GM18507 (cell line): ENCODE measurements at places on chromosomes 7 and 10.

DNA sequence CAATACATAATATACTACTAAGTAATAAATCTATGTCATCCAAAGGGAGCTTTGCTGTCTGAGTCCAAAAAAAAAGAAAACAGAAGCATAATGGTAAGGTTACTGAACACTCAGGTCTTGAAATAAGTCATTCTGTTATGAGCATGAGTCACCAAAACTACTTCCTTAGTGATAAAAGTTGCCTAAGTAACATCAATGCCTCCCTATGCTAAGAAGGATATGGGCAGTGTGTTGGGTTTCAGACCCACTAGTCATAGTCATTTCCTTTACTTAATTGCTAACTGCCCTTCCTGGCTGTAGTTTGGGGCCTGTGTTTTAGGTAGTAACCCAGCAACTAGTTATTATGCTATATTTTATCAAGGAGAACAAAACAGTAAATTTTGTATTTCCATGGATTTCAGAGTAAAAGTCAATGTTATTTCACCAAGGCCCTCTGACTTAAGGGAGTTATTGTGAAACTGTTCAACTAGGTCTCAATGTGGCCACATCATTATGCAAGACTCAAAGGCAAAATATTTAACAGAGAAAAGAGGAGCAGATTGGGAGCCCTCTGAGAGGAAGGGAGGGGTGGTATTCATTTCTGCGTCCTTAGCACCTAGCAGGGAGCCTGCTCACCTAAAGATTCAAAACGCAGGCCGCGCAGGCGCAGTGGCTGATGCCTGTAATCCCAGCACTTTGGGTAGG is 11.7 kb upstream of the VIM start:
- no peak for DNase-seq

DNA sequence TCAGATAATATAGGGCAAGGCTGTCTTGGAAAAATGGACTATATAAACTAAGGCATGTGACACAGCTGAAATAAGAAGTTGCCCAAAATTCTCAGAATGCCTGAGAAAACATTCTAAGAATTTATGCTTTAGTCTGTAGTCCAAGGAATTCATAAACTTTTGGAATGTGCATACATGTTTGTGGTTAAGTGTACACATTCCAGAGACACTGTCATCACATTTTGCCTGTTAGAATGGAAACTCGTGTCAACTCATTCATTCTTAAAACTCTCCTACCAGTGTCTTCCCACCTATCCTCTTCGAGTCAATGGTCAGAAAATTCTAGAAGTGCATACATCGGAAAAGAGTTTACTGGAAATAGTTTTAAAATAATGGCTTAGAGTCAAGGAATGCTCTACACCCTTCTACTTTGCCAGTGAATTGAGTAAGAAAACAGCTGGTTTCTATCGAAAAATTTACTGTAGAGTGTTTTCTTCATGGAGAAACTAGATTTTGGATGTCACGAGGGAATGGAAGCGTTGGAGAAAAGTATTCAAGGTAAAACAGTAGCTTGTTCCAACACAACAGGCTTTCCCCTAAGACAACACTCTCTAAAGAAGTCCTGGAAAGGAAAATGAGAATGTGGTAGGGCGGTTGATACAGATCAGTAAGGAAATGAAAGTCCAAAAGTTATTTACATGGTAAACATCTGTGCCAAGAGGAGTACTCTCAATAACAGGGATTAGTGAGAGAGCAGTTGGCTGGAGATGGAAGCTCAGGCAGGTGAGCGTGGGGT is 1177.6 kb upstream of the C7orf33 start:
- DNase-seq, result no peak

GRCh38 chr10:115171392-115171960 is 78.3 kb downstream of the ATRNL1 start:
- no peak for DNase-seq

GRCh38 chr10:28120043-28120749 is 121.3 kb upstream of the ODAD2 start:
- DNase-seq, result no peak

- DNase-seq, result no peak
Measured at GRCh38 chr10:20372748-20373147, 524.4 kb downstream of the NEBL start.
